ENCODE measurements at places on chromosomes 3 and 15.
A peak's percentile ranks its signal among the peaks of the same experiment; 100 is the strongest.

DNA sequence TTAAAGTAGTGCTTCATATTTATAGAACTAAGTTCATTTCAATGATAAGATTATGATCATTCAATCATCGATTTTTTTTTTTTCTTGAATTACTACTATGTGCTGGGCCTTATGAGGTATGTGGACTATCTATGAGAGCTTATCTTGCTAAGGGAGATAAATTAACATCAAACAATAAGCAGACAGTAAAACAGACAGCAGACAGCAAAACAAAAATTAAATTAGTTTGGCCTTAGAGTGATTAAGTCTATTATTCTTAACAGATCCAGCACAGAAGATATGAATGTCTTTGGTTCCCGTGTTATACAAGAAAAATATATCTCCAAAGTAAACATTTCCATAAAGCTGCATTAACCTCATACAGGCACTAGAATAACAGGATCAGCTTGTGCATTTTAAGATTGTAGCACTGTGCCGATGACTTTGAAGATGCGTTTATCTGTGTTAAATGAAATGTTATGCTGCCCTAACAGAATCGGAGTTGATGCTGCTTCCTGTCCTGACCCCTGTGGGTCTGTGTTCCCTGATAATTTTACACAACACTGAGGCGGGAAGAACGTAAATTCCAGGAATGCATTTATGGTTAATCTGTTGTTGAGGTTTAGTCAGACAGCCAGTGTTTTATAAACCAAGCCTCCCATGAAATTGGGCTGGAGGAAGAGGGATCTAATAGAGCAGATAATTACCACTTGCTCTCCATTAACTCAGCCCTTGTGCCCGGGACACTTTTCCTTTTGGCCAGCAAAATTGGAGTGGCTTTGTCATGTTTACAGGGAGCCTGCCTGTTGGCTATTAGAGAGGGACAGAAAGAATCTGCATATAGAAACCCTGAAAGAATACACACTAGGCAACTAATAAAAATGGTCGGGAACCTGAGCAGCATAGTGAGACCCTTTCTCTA is 80.8 kb downstream of the GHSR start:
- DNase-seq = no peak

GRCh38 chr3:118269537-118270125 is 765.0 kb downstream of the IGSF11 start:
- DNase-seq = no peak

- no peak for DNase-seq
Measured at GRCh38 chr3:42033741-42034140, 57.4 kb upstream of the TRAK1 start.

GRCh38 chr15:50943638-50944037 is 35.2 kb downstream of the AP4E1 start:
- DNase-seq = no peak

DNA sequence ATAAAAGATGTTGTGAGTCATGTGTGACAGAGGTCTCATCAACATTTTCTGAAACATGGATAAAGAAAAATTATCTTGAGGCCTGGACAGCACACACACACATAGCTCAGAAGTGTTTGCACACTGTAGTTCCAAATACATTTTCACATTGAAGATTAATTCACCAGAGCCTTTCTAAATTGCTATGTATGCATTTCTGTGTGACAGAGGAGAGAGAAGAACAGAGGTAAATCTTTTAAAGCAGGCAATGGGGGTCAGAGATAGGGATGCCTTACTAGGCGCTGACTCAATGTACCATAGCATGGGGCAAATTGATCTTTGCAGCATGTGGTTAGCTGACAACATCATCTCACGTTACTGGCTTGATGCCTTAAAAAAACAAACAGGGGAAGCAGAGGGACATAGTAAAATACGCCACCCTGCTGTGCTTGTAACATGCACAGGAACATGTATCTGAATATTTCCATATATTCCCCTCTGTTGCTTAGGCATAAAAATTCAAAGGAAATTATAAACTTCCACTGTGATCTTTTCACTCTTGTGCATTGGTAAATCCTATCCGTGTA is 7.7 kb downstream of the POU1F1 start:
- no peak for DNase-seq

GRCh38 chr3:119308355-119308754 is 14.2 kb downstream of the ARHGAP31 start:
- DNase-seq = no peak

- DNase-seq = no peak
Measured at GRCh38 chr3:188055388-188055787, 98.6 kb upstream of the LPP start.

DNA sequence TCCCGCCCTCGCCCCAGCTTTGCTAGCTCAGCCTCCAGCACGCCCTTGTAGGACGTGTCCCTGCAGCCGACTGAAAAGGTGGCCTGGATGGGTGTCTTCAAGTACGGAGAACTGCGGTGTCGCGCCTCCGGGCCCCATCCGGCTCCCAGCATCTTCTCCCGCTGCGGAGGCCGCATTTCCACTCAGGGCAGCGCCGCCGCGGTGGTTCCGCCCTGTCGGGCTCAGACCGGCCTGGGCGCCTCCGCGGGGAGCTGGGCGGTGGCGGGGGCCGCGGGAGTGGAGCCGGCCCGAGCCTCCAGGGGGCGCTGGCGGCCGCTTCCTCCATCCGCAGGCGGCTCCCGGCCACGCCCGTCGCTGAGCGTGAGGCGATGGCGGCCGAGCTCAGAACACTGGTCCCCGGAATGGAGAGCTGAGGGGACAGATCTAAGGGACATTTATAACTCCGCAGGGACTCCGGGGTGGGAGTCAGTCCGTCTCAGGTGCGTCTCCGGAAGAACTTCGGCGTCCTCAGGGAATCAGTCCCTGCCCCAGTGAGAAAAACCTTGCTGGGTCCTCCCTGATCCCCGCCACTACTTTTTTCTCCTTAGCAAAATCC is 13.6 kb upstream of the SMCO1 start:
- DNase-seq = peak; percentile 63

GRCh38 chr3:124213641-124214040 is 221.7 kb upstream of the ROPN1 start:
- DNase-seq = no peak

- no peak for DNase-seq
Measured at GRCh38 chr3:178629430-178630178, 93.4 kb downstream of the KCNMB2 start.

GRCh38 chr15:54960266-54960665 is 236.5 kb downstream of the RSL24D1 start:
- no peak for DNase-seq

DNA sequence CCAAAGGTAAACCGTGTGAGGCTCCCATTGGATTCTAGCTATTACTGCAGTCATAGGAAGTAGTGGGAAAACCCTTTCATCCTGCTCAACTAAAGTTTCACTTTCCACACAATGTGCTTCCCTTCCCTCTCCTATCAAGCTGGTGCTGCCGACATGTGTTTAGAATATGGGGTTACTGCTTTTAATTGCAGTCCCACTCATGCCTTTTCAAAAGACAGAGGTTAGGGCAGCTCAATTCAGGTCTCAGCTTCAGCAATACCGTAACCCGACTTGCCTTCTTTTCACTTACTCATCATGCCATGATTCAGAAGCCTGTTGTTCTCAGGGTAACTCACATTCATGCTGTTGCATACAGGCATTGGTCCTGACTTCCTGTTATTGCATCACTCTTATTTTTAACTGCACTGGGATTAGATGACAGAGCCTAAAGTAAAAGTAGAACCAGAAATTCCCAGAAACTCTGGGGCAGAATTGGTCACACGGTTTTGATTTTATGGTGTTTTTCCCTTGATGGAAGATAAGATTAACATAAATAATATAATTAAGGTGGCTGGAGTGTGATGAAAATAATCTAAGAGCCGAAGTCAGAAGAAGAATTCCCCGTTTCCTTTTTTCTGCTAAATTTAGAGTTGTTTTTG is 45.7 kb downstream of the C2CD4B start:
- no peak for DNase-seq

DNA sequence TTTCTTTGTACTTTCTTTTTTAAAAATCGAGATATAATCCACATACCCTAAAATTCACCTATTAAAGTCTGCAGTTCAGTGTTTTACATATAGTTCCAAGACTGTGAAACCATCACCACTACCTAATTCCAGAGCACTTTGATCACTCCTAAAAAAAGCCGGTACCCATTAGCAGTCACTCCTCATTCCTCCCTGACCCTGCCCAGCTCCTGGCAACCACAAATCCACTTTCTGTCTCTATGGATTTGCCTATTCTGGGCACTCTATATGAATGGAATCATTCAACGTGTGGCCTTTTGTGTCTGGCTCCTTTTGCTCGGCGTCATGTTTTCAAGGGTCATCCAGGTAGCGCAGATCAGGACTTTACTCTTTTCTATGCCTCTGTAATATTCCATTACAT is 17.3 kb downstream of the TRPM1 start:
- no peak for DNase-seq

DNA sequence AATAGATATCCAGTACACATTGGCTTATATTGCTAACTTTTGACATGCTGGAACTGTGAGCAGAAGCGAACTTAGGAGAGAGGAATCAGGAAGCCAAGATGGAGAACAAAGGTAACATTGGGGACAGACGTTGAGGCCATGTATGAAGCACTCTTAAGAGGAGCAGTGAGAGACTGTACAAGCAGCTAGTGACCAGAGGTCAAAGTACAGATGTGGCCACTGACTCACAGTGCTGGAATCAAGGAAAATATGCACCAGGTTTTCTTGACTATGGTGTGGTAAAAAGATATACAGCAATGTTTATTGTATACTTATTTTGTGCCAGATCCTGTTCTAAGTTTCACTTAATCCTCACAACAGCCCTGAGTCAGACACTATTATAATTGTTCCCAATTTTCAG is 2.0 kb upstream of the IL20RB start:
- DNase-seq = no peak

DNA sequence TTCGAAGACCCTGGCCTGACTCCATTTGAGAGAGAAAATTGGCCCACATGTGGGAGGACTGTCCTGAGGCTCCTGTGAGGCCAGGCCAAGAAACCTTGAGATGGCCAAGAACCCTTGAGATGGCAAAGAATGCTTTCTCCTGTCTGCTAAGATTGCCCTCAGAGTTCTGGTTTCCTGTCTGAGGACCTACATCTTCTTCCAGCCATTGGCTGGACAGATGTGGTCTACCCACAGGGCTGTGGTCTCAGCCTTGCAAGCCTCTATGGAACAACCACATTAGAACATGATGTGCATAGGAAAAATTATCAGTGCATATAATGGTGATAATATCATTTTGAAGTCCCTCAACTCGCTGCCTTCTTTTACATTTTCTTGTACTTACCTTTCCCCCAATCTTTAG is 10.8 kb upstream of the RASA2 start:
- DNase-seq = no peak

- no peak for DNase-seq
Measured at GRCh38 chr3:173709026-173709425, 311.5 kb downstream of the NLGN1 start.

DNA sequence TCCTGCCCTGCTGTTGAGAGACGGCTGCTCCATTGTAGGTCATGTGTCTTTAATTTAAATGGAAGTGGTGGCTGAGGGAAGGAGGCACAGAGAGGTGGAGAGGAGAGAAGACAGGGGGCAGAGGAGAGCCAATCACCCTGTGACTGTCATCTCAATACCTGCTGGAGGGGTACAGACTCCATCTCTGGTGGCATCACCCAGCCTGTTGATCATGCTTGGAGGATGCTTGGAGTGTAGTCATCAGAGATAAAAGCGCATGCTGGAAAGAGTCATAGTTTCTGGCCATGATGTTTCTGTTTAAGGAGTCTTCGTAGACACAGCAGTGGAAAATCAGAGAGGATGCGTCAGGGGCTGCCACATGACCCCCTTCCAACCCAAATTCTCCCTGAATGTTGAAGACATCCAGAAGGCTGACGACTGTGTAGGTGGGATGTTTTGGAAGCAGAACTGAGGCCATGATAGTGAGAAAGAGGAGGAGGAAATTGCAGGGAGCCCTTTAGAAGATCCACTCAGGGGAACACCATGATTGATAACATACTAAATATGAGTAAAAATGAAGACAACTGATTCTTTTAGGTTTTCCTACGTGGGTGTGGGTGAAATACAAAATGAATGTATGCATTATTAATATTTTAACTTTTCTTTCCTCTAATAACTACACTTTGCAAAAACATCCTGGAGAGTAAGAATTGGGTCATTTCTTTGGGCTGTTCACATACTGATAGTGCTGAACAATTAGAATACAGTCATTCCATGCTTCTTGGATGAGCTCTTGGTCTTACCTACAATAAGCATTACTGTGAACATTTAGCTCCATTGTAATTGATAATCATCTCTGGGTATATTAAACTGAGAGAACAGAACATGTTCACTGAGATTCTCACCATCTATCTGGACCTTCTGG is 210.6 kb upstream of the ATP10A start:
- no peak for DNase-seq

GRCh38 chr3:172159962-172160538 is 120.7 kb downstream of the FNDC3B start:
- DNase-seq = no peak

DNA sequence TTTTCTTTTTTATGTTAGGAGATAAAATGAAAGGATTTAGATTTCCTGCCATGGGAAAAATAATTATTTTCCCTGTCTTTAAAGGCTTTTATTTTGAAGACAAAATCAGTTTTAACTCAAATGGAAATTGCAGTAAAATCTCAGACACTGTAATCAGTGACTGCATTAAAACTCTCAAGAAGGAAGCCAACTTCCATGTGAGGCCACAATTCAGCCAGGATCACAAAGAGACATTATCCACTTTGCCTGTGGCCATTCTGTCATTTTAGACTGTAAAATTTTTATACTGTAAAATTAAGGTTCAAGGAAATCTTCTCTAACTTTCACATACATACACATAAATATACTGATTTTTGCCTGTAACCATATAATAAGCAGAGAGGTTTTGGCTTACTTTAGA is 304.0 kb downstream of the TIGIT start:
- DNase-seq = no peak

DNA sequence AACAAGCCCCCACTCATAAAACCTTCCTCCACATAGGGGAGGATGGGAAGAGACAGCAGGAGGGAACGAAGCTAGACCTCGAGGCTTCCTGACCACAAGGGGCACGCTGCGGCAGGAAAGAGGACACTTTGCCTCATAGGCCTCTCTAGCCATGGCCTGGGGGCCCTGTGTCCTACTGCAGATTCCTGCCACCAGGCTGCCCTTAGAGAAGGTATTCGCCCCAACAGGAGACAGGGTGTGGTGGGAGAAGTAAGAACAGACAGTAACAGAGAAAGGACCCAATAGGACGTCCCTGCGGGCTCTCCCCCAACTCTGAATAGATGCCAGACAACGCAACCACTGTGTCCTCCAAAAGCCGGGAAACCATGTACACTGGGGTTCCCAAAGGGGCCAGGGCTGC is 36.8 kb downstream of the ADCY5 start:
- no peak for DNase-seq

- no peak for DNase-seq
Measured at GRCh38 chr15:91412138-91412928, 312.3 kb downstream of the SV2B start.

Data from CD4-positive, alpha-beta T cell (primary cell).